ENCODE measurements at places on chromosomes 16 and 17. TPM values are rescaled to one million over a fixed set of nuclear protein-coding genes. Genes with fewer than 3 reads are reported as not detected.

GRCh38 chr16:6656760-6657159 is 675.9 kb upstream of the RBFOX1 start:
- DNase-seq, result no peak

- no peak for DNase-seq
Measured at GRCh38 chr17:21505819-21506815, 130.0 kb downstream of the KCNJ12 start.

DNA sequence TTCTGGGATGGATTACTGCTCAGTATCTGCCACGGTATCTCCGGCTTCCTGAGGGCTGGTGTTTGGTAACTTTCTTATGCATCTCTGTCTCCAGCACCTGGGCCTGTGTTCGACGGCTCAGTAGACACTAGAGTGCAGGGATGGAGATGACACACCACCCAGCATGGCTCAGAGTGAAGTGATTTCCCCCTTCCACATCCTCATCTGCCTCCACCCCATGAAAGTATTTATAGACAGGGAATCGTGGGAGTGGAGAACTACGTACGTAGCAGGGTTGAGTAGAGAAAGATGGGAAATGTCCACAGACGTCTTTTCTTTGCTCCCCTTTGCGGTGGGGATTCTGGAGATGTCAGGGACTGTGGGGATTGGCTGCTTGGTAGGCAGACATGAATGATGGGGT is 11.8 kb upstream of the SLC25A19 start:
- DNase-seq, result no peak

DNA sequence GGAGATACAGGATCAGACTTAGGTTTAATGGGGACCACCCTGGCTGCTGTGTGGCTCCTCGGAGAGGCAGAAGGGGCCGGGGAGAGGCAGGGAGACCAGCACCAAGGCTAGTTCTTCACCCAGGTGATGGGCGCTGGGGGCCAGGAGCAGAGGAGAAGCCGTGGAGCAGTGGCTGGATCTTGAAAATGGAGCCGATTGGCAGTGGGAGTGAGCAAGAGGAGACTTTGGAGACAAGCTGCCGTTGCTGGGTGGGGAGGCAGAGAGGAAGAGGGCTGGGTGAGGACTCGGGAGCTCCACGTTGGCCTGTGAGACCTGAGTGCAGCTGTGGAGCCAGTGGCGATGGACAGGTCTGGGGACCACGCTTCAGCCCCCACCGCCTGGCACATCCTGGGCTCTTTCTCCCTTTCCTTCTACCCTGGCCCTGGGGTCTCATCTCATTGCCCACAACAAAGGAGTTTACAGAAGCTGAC is 9.0 kb downstream of the RAB11FIP4 start:
- DNase-seq, result no peak

- DNase-seq, result no peak
Measured at GRCh38 chr16:19737306-19738038, 19.4 kb downstream of the IQCK start.

Gene NTN1
- total RNA-seq, result 0.02 TPM

Gene XAF1
- total RNA-seq, result 497 TPM

Gene MFAP4
- total RNA-seq, result not detected

Gene MMP25
- total RNA-seq, result 18.1 TPM

Measured in activated CD4-positive, alpha-beta T cell treated with anti-CD3 and anti-CD28 coated beads, Interleukin-2, amount 10 ng/mL, durations not matched to agents 7 days and 5 days (primary cell).